Breast epithelium (tissue), 4 donors: ENCODE measurements at places on chromosomes 4 and X.
A peak's percentile ranks its signal among the peaks of the same experiment; 100 is the strongest.

DNA sequence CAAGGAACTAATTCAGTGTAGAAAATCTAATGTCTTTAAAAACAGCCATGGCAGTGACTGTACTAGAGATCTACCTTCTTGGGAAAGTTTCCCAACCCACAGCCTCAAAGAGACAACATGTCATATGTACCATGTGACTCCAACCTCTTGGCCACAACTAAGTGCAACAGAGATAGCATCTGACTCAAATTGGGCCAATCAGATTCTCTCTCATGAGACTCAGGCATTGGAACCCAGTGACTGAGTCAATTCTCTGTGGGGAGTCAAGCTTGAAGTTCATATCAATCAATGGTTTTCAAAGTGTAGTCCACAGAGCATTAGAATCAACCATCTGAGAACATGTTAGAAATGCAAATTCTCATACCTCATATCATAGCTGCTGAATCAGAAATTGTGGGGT, 123.3 kb downstream of the MBNL3 start:
- DNase-seq: no peak

DNA sequence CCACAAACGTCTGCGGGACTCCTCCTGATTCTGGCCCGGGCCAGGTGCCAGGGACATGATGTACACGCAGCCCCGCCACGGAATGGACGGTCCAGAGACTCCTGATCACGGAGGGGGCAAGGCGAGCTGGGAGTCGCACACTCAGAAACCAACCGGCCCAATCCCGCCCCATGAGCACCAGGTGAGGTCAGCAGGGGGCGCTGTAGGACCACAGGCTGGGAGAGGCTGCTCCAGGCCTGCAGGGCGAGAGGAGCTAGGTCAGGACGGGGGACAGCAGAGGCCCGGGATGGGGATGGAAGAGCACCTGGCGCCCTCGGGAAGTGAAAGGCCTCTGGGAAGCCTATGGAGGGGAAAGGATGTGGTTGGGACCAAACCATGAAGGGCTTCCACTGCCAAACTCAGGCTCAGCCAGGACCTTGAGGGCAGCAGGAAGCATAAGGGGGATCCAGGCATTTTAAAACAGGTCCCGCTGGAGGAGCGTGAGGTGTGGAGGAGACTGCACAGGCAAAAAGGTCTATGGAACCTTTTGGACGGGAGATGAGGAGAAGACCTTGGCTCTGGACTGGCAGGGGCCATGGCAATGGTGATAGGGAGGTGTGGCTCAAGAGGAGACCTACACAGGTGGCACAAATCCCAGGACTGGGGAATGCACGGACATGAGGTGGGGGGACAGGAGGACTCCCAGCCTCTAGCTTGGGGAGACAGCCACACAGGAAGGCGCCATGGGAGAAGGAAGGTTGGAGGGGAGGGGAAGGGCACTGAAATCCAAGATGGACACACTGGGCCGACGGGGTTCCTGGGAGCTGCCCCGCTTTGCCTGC, 79.2 kb downstream of the MTMR1 start:
- peak; percentile 72 for DNase-seq

DNA sequence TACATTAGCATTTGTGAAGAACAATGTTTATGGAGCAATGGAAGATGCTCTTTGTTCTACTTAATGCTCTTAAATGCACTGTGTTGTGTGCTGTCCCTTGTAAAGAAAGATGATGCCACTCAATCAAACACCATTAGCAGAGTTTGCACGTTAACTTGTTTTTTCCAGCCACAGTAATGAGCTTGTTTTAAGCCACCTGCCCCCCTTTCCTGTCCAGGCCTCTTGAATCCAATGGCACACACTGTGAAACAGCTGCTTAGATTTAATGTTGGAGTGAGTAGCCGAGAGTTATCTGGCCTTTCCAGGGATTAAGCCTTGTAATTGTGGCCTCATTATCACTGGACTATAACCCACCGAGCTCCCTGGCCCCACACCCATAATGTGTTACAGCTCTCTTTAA, 86.0 kb downstream of the PAK3 start:
- no peak for DNase-seq

DNA sequence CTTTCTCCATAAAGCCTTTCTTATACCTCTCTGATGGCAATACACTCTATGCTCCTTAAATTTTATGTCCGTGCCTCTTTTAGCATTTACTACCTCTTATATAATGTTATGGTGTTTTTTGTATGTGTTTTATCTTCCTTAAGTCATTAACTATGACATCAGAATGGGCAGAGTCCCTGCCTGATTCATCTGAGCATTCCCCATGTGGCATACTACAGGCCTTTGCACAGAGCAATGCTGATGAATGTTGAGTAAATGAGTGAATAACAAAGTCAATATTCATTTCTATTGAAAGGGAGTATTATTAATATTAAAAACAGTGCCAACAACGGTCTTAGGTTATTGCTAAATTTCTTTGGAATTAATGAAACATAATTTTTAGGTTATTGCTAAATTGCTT, 18.8 kb upstream of the RPS6KA3 start:
- DNase-seq: no peak

DNA sequence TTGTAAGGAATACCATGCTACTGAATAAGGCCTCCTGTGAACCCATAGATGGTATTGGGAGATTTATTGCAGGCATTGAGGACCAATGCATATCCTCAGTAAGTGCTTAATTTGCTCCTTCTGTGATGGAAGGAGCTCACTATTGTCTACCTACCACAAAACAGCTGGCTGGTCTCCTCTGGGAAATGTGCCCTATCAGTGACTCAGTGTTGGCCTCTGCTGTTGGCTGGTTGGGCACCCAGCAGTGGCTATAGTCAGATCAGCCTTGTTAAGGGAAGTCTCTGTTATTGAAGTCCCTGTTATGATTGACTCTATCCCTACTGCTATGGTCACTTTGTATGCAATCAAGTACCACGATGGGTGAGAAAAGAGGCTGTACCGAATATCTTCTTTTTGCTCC, 27.5 kb upstream of the OTUD4 start:
- DNase-seq: no peak

- DNase-seq: no peak
Measured at GRCh38 chrX:1425381-1425780, 27.3 kb downstream of the ASMTL start.
